A549 treated with ZK216348 at 1 μM for 4 hours (cell line): ENCODE measurements at places on chromosomes 1 and 21. TPM values are rescaled to one million over a fixed set of nuclear protein-coding genes. Genes with fewer than 3 reads are reported as not detected.

VTCN1 gene
- total RNA-seq: 0.09 to 0.13 TPM in 2 of 5 replicates, not detected in the others

KRTAP11-1 gene
- not detected in 5 replicates for total RNA-seq

LRRC38 gene
- 0.11 TPM in 1 of 5 replicates, not detected in the others for total RNA-seq

PEAR1 gene
- total RNA-seq: 5.4 to 12.1 TPM (median 9.3 TPM) in 5 replicates

RIPPLY3 gene
- total RNA-seq: 0.43 to 0.71 TPM (median 0.53 TPM) in 5 replicates

TAL1 gene
- not detected in 5 replicates for total RNA-seq

LCK gene
- total RNA-seq: not detected in 5 replicates

ICOSLG gene
- total RNA-seq: 2.0 to 3.6 TPM (median 3.2 TPM) in 5 replicates

RORC gene
- 0.06 to 0.13 TPM (median 0.08 TPM) in 3 of 5 replicates, not detected in the others for total RNA-seq

PCP4 gene
- total RNA-seq: not detected in 5 replicates

CA14 gene
- total RNA-seq: not detected in 5 replicates

SYCP1 gene
- not detected in 5 replicates for total RNA-seq

PLA2G2C gene
- not detected in 5 replicates for total RNA-seq

SDHB gene
- 100 to 107 TPM (median 105 TPM) in 5 replicates for total RNA-seq

SMIM34 gene
- total RNA-seq: not detected in 5 replicates

SHE gene
- 0.05 to 0.08 TPM (median 0.07 TPM) in 5 replicates for total RNA-seq

LYPD8 gene
- 0.19 to 0.45 TPM (median 0.21 TPM) in 3 of 5 replicates, not detected in the others for total RNA-seq

ATP1A4 gene
- not detected in 5 replicates for total RNA-seq

MKNK1 gene
- 18.2 to 21.2 TPM (median 19.5 TPM) in 5 replicates for total RNA-seq

TCHHL1 gene
- not detected in 5 replicates for total RNA-seq

DAB1 gene
- not detected in 5 replicates for total RNA-seq

CYP4A22 gene
- not detected in 5 replicates for total RNA-seq
